ENCODE measurements at places on chromosomes 7 and 10. TPM values are rescaled to one million over a fixed set of nuclear protein-coding genes. Genes with fewer than 3 reads are reported as not detected.

CHST3 gene
- total RNA-seq: 17.0 TPM

VKORC1L1 gene
- total RNA-seq: 7.6 TPM

NPFFR1 gene
- not detected for total RNA-seq

TSPAN33 gene
- 23.7 TPM for total RNA-seq

DHTKD1 gene
- total RNA-seq: 18.7 TPM

PTPRE gene
- total RNA-seq: 5.0 TPM
